ENCODE measurements at places on chromosomes 3 and 15. TPM values are rescaled to one million over a fixed set of nuclear protein-coding genes. Genes with fewer than 3 reads are reported as not detected.

ZMAT3 gene
- 25.4 TPM for total RNA-seq

DUOXA2 gene
- total RNA-seq, result not detected

QARS1 gene
- total RNA-seq, result 395 TPM

SCAMP2 gene
- total RNA-seq, result 24.3 TPM

PIK3CB gene
- total RNA-seq, result 15.3 TPM

FAH gene
- total RNA-seq, result 25.3 TPM

SH3GL3 gene
- total RNA-seq, result 2.1 TPM

TTC23 gene
- total RNA-seq, result 16.2 TPM

HTD2 gene
- 22.8 TPM for total RNA-seq

ANKRD34C gene
- not detected for total RNA-seq

CCRL2 gene
- total RNA-seq, result not detected

RBP2 gene
- total RNA-seq, result not detected

GOLGB1 gene
- 31.3 TPM for total RNA-seq

C3orf70 gene
- total RNA-seq, result not detected

WWTR1 gene
- total RNA-seq, result 36.9 TPM

TMEM207 gene
- not detected for total RNA-seq

CRABP1 gene
- total RNA-seq, result not detected

TMED3 gene
- total RNA-seq, result 132 TPM

PRICKLE2 gene
- total RNA-seq, result 11.8 TPM

HRG gene
- not detected for total RNA-seq

OR5H2 gene
- not detected for total RNA-seq

TAGLN3 gene
- total RNA-seq, result 1.1 TPM

ABHD14A gene
- total RNA-seq, result 3.2 TPM

ACTC1 gene
- not detected for total RNA-seq

CFAP92 gene
- 0.43 TPM for total RNA-seq

SLC12A1 gene
- total RNA-seq, result not detected

UPK1B gene
- total RNA-seq, result 13.0 TPM

SEMA5B gene
- total RNA-seq, result 3.4 TPM

BCL2A1 gene
- not detected for total RNA-seq

ZNF860 gene
- 1.9 TPM for total RNA-seq

Data from tracheal epithelial cell (primary cell).